ENCODE measurements at places on chromosomes 5 and 9. TPM values are rescaled to one million over a fixed set of nuclear protein-coding genes. Genes with fewer than 3 reads are reported as not detected.

Gene DPYSL3
- total RNA-seq, result 27.6 TPM

- no peaks in the 10 kb centered on the region for H3K36me3 ChIP-seq
- no peak overlapping the region for H3K4me3 ChIP-seq
- DNase-seq, result no peak
- H3K27me3 ChIP-seq, result peaks cover 2% of the 10 kb centered on the region
- H3K4me1 ChIP-seq, result no peaks in the 10 kb centered on the region
- no peak overlapping the region for H3K27ac ChIP-seq
These were observed 142.9 kb downstream of the CAMK4 start for GRCh38 chr5:111367115-111367514.

- no peaks in the 10 kb centered on the region for H3K4me1 ChIP-seq
- peaks cover 1% of the 10 kb centered on the region for H3K27me3 ChIP-seq
- no peak overlapping the region for H3K4me3 ChIP-seq
- no peak overlapping the region for H3K27ac ChIP-seq
- H3K36me3 ChIP-seq, result no peaks in the 10 kb centered on the region
These were observed 442.6 kb downstream of the MAT2B start for GRCh38 chr5:163947848-163948666.

- H3K27ac ChIP-seq, result no peak overlapping the region
- no peak for DNase-seq
- no peaks in the 10 kb centered on the region for H3K27me3 ChIP-seq
- H3K36me3 ChIP-seq, result no peaks in the 10 kb centered on the region
These were observed 19.6 kb upstream of the GABRB2 start for GRCh38 chr5:161566081-161566480.

DNA sequence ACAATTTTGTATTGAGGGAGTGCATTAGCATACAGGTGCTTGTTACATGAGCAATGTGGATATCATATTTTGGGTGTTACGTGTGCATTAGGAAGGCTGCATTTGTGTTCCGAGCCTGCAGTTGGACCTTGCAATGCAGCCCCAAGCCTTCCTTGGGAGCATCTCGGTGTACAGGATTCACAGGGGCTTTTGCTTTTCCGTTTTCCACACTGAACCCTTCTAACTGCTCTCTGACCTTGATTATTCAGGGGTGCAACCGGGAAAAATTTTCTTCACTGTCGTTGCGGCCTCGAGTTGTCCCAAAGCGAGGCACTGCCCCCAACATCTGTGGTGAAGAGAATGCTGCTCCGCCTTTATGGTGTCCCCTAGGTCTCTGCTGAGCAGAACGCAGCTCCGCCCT, 80.1 kb upstream of the PLEKHG4B start:
- peaks cover 1% of the 10 kb centered on the region for H3K27me3 ChIP-seq
- H3K36me3 ChIP-seq, result no peaks in the 10 kb centered on the region
- no peak overlapping the region for H3K4me3 ChIP-seq
- no peak for DNase-seq
- no peak overlapping the region for H3K27ac ChIP-seq

Gene PPP1R26
- 21.5 TPM for total RNA-seq

DNA sequence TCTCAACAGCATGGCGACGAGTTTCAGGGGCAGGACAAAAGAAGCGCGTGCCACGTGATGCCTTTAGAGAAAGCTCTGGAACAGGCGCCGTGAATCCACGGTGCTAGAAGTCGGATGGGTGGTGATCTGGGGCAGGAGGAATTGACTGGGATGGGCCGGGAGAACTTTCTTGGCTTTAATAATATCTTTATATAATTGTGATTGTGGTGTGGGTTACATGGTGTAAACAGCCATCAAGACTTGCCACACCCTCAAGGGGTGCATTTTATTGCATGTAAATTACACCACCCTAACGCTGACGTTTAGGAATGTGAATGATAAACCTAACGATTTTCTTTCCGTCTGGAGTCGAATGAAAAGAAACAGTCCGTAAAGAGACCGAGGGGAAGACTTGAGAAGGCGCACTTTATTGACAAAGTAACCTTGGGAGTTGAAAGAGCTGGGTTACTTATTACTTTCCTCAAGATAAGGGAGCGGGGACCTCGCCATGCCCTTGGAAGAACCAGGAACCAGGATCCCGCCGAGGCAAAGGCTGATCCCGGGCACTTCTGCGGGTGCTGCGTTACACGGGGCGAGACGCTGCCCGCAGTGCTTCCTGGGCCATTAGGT, 8.5 kb downstream of the NRARP start:
- H3K27ac ChIP-seq, result no peak overlapping the region
- H3K27me3 ChIP-seq, result peaks cover 11% of the 10 kb centered on the region
- no peak for DNase-seq
- H3K36me3 ChIP-seq, result peaks cover 4% of the 10 kb centered on the region
- peaks cover 19% of the 10 kb centered on the region for H3K4me1 ChIP-seq
- no peak overlapping the region for H3K4me3 ChIP-seq

Gene FBN2
- 106 TPM for total RNA-seq

GRCh38 chr9:123361086-123361730, 5.2 kb downstream of the CRB2 start:
- H3K4me3 ChIP-seq, result no peak overlapping the region
- H3K27me3 ChIP-seq, result peaks cover 23% of the 10 kb centered on the region
- no peak overlapping the region for H3K27ac ChIP-seq

- no peaks in the 10 kb centered on the region for H3K36me3 ChIP-seq
- no peak overlapping the region for H3K4me3 ChIP-seq
- no peak overlapping the region for H3K27ac ChIP-seq
- no peaks in the 10 kb centered on the region for H3K27me3 ChIP-seq
- DNase-seq, result no peak
These were observed 53.6 kb downstream of the IRF1 start for GRCh38 chr5:132436936-132437335.

- H3K27ac ChIP-seq, result peak overlapping the region; percentile 75
- peaks cover 53% of the 10 kb centered on the region for H3K4me1 ChIP-seq
- DNase-seq, result peak; percentile 59
- H3K36me3 ChIP-seq, result no peaks in the 10 kb centered on the region
- H3K27me3 ChIP-seq, result peaks cover 17% of the 10 kb centered on the region
These were observed 3.1 kb downstream of the NINJ1 start for GRCh38 chr9:93130861-93131481.

DNA sequence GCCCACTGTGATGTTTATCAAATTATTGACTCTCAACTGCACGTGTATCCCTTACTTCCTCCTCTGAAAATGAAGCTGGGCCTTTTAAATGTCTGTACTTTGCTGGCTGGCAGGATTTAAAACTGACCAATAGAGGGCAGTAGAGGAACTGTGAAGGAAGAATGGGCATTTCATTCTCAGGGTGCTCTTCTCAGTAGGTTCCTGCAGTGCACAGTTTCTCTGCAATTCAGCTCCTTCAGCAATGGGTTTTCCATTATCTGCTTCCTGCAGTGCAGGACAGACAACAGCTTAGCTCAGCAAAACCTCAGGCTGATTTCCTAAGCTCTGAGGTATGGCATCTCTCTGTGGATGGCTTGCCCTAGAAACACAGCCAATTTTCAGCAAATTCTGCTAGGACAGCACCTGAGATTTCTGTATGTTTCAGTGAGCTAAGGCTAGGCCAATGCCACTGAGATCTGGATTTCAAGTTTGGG, 298.4 kb upstream of the PRDM9 start:
- H3K36me3 ChIP-seq, result no peaks in the 10 kb centered on the region
- H3K27me3 ChIP-seq, result peaks cover 2% of the 10 kb centered on the region
- peaks cover 14% of the 10 kb centered on the region for H3K4me1 ChIP-seq
- H3K27ac ChIP-seq, result peak overlapping the region; percentile 79
- peak; percentile 60 for DNase-seq
- no peak overlapping the region for H3K4me3 ChIP-seq

Gene GARNL3
- total RNA-seq, result 3.3 TPM

- H3K4me1 ChIP-seq, result no peaks in the 10 kb centered on the region
- no peaks in the 10 kb centered on the region for H3K36me3 ChIP-seq
- DNase-seq, result no peak
- no peak overlapping the region for H3K27ac ChIP-seq
These were observed 98.4 kb upstream of the GNAQ start for GRCh38 chr9:78130004-78130403.

- peaks cover 23% of the 10 kb centered on the region for H3K4me1 ChIP-seq
- H3K27ac ChIP-seq, result no peak overlapping the region
- H3K27me3 ChIP-seq, result no peaks in the 10 kb centered on the region
These were observed 428.8 kb downstream of the ARHGEF28 start for GRCh38 chr5:74054641-74055421.

Gene BTNL3
- 0.36 TPM for total RNA-seq

Gene GLRA1
- not detected for total RNA-seq

DNA sequence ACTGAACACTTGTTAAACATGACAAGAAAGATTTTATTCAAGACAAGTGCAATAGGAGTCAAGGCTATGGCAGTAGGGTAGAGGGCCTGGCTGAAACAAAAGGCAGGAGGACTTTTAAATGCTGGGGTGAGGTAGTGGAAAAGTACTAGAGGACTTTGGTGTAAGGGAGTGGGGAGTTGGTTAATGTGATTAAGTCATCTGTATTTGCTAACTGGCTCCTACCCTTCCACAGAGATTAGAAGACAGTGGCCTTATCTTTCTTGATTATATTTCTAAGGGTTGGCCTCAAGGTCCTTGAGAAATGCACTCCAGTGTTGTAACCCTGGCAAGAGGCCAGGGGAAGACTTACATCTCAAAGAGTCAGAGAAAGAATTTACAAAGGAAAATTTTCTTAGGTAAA, 160.2 kb upstream of the FTMT start:
- no peaks in the 10 kb centered on the region for H3K4me1 ChIP-seq
- no peaks in the 10 kb centered on the region for H3K27me3 ChIP-seq
- no peak for DNase-seq
- no peak overlapping the region for H3K4me3 ChIP-seq
- no peaks in the 10 kb centered on the region for H3K36me3 ChIP-seq
- H3K27ac ChIP-seq, result no peak overlapping the region

DNA sequence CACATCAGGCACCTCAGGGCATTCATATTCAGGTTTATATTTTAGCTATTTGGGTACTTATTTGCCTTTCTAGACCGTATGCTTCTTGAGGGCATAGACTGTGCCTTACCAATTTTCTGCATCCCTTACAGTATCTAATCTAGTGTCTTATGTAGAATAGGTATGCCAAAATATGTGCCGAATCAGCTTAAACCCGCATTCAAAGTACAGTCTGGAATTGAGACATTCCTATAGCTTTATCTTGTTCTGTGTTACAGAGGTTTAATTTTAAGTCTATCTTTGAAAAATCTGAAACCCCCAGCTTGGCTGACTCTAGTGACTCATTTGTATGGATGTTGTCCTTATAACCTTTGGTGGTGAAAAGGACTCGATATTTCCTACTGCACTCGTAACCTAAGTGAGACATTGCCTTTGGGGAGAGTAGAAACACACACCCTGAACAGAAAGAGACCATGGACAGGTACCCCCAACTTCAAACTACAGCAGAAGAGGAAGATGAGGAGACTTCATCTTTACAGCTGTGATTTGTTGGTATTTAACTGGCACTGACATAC, 27.0 kb upstream of the TMOD1 start:
- H3K4me3 ChIP-seq, result no peak overlapping the region
- no peak for DNase-seq
- peaks cover 4% of the 10 kb centered on the region for H3K4me1 ChIP-seq

DNA sequence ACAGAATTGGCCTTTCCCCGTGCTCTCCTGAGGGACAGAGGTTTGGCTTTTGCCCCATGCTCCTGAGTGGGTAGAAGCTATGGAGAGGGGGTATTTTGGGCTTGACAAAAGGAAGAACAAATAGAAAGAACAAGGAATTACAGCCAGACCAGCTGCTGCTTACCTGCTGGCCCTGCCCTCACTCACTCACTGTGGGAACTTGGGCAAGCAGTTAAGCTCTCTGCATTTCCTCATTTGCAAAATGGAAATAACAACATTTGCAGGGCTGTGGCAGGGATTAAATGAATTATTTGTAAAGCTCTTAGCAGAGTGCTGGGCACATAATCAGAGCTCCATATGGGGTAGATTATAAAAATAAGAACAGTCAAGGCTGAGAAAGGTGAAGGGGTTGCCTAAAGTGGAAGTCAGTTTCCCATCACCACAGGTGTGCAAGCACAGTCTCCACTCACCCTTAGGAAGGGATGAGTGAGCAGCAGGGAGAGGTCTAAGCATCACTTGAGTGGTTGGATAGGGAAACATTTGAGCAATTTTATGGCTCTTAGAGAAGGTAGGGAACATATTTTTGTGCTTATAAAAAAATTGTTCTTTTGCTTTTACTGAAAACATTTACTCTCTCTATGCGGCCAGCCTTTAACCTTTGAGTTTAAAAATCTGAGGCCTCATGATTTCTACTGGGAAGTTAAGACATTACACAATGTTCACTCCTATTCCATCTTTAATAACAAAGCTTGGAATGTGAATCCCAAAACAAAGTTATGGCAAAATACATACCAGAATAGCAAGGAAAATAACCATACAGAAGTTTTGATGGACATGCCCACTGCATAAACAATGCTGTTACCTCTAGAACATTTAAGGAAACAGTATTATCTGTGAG, 42.8 kb upstream of the LHFPL2 start:
- no peak overlapping the region for H3K4me3 ChIP-seq
- no peak overlapping the region for H3K27ac ChIP-seq
- peaks cover 4% of the 10 kb centered on the region for H3K36me3 ChIP-seq
- peaks cover 4% of the 10 kb centered on the region for H3K27me3 ChIP-seq
- H3K4me1 ChIP-seq, result peaks cover 15% of the 10 kb centered on the region

Gene EQTN
- not detected for total RNA-seq

DNA sequence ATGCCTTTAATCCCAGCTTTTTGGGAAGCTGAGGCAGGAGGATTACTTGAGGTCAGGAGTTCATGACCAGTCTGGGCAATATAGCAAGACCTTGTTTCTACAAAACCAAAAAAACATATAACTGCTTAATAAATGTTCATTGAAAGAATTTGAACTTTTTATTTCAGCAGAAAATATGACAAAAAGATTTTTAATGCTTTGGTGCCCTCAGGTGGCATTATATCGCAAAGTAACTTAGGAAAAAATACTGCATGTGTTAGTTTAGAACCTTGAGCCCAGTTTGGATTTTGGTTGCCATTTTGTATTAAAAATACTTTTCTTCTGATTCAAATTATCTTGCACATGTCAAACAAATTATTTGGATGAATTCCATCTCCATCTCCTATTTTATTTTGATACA, 103.2 kb downstream of the GPBP1 start:
- peaks cover 9% of the 10 kb centered on the region for H3K4me1 ChIP-seq
- H3K36me3 ChIP-seq, result no peaks in the 10 kb centered on the region
- H3K27me3 ChIP-seq, result peaks cover under 1% of the 10 kb centered on the region

Gene ENG
- total RNA-seq, result 113 TPM

DNA sequence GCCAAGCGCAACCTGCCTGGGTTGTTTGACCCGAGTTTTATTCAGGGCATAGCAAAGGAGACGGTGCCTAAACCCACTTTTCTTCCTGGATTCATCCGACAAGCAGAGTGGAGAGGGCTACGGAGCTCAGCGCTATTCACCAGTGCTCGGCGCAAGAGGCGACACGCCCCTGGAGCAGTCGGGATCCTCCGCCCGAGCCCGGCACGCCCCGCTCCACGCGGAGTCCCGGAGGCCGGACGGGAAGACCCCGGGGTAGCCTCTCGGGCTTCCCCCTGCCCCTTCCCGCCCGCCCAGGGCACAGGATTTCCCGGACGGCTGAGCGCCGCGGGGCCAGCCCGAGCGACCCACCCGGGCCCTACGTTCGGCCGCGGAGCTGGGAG, 427 bp downstream of the SERINC5 start:
- peak; percentile 69 for DNase-seq
- peaks cover 22% of the 10 kb centered on the region for H3K36me3 ChIP-seq
- H3K4me1 ChIP-seq, result peaks cover 52% of the 10 kb centered on the region
- H3K27ac ChIP-seq, result peak overlapping the region; percentile 90
- H3K4me3 ChIP-seq, result peak overlapping the region; percentile 96
